Bronchial epithelial cell (primary cell): ENCODE measurements at places on chromosomes 3 and 15. TPM values are rescaled to one million over a fixed set of nuclear protein-coding genes. Genes with fewer than 3 reads are reported as not detected.

The DUOXA1 gene
- 27.1 and 54.5 TPM in 2 replicates for total RNA-seq

- DNase-seq = no peak
Measured at GRCh38 chr3:78025916-78026315, 986.0 kb downstream of the ROBO2 start.

- DNase-seq = no peak
Measured at GRCh38 chr15:67066041-67066958, 898 bp downstream of the SMAD3 start.

DNA sequence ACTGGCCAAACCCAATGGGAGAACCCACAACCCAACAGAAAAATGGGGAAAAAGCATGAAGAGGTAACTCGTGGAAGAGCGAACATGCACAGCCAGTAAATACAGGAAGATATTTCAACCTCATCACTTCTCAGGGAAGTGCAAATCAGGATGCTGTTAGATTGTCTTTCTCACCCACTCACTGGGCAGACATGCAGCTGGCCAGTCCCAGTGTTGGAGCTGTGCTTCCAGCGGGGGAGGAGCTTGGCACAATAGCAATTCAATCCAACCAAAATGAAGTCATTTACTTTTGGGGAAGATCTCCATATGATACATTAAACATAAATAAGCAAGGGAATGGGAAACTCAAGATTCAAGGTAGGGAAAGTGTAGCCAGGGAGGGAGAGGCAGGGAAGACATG lies 12.1 kb downstream of the WNT7A start:
- DNase-seq = no peak

The GOLGA8Q gene
- 0.79 and 2.2 TPM in 2 replicates for total RNA-seq

GRCh38 chr15:64046421-64047153 lies at the start of gene DAPK2:
Gene DAPK2 (minus strand): TSS chr15:64046485. CDS start chr15:64040261, 6,224 bp downstream.
- peak; percentile 25 for DNase-seq

GRCh38 chr3:123431658-123432324 lies 17.1 kb downstream of the ADCY5 start:
- no peak for DNase-seq
